ENCODE measurements at places on chromosomes 1 and 21.

- no peak for DNase-seq
Measured at GRCh38 chr1:236172041-236172579, 29.8 kb downstream of the GPR137B start.

- no peak for DNase-seq
Measured at GRCh38 chr21:25555492-25555891, 51.8 kb downstream of the MRPL39 start.

- no peak for DNase-seq
Measured at GRCh38 chr1:10686404-10687040, 109.9 kb downstream of the CASZ1 start.

GRCh38 chr21:39562791-39563770 is 49.7 kb upstream of the B3GALT5 start:
- no peak for DNase-seq

DNA sequence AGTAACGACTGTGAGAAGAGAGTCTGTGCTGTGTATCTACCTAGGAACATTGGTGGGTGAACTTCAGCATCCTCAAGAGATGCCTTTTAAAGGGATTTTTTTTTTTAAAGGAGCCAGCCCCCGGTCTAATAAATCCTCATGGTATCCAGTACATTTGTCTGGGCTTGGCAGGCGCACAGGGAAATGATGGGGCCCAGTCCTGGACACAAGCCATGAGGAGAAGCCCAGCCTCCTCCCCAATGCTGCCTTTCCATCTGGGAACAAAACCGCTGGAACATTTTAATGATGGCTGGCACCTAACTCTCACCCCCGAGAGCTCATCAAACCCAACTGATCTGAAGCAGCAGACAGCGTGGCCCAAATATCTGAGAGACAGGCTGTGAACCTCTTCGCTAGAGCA is 64.2 kb downstream of the ACOT7 start:
- no peak for DNase-seq

DNA sequence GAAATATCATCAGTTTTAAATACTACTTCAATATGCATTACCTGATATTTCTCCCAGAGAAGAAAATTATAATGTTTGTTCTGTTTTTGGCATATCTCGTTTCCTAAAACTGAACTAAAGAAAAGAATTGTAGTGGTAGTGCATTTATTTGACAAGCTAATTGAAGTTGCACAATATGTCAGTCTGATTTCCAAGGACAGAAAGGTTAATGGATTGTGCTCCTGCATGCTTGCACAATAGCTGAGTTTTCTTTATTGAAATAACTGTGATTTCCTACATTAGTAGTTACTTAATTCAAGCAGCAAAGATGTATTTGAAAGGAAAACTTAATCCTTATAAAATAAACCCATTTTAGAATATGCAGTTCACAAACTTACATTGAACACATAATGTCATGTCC is 2047.7 kb downstream of the NCAM2 start:
- DNase-seq: no peak

GRCh38 chr1:170711682-170712081 is 47.8 kb downstream of the PRRX1 start:
- DNase-seq: no peak

GRCh38 chr1:40593449-40594186 is 62.2 kb downstream of the ZNF684 start:
- DNase-seq: no peak

- no peak for DNase-seq
Measured at GRCh38 chr1:1434824-1435105, 725 bp upstream of the VWA1 start.

- no peak for DNase-seq
Measured at GRCh38 chr1:155681776-155682175, 6.8 kb downstream of the YY1AP1 start.

- DNase-seq: no peak
Measured at GRCh38 chr1:226195144-226195543, 8.6 kb upstream of the ACBD3 start.

DNA sequence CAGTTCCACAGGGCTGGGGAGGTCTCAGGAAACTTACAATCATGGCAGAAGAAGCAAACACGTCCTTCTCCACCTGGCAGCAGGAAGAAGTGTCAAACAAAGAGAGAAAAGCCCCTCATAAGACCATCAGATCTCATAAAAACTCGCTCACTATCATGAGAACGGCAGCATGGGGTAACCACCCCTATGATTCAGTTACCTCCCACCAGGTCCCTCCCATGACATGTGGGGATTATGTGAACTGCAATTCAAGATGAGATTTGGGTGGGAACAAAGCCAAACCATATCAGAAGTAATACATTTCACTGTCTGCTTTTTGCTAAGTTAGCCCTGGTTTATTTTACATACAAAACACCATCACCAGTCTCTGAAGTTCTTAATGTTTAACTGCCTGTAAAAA is 68.5 kb downstream of the RBM11 start:
- DNase-seq: no peak

DNA sequence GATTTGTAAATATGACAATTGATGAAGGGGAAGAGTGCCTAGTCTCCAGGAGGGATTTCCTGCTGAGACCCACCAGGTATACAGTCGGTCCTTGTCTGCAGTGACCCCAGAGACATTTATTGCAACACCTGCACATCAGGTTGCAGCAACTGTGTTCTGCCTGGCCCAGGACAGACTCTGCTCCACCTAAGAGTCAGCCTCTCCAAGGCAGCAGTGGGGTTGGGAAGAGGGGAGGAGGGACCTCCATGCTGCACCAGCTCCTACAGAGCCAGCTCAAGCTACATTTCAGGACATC is 120.4 kb upstream of the IRF2BP2 start:
- DNase-seq: no peak

DNA sequence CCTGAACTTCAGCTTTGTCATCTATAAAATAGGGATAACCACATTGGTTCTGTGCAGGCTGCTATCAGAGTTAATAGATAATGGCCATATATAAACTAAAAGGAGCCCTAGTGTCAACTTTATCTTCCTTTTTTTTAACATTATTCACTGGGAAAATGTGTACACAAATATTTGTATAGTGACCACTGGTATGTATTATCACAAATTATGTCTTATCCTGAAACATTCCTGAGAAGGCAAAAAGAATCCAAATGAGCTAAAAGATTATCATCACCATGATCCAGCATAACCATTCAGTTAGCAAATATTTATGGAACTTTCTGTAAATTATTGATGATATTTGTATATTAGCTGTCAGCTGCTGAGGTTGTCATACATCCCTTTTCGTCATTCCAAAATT is 16.6 kb downstream of the ANGPTL3 start:
- no peak for DNase-seq

- DNase-seq: no peak
Measured at GRCh38 chr1:29760067-29760564, 523.8 kb downstream of the PTPRU start.

DNA sequence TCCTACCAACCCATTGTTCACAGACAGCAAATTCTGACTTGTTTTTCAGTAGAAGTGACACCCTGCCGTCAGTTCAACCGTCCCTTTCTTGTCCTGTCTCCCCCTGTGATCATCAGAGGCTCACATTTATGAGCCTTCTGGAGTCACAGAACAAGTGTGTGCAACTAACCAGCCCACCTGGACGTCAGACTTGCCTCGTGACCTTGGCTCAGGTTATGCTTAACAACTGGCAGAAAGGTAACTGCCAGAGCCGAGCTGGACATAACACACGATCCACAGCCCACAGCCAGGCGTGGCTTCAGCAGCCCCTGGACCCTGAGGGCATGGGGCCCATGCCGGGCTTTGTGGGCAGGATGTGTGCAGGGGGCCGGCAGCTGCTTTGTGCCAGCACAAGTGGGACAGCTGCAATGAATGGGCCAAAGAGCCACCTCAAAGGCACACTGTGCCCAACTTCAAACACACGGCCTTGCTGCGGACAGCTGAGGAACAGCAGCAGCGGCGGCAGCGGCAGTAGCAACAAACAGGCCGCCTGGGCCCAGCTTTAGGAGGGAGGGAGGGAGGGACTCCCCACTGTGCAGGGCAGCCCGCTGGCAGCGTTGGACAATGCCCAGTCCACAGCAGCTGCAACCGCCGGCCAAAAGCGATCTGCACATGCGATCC is 103.9 kb downstream of the ZBTB18 start:
- no peak for DNase-seq

DNA sequence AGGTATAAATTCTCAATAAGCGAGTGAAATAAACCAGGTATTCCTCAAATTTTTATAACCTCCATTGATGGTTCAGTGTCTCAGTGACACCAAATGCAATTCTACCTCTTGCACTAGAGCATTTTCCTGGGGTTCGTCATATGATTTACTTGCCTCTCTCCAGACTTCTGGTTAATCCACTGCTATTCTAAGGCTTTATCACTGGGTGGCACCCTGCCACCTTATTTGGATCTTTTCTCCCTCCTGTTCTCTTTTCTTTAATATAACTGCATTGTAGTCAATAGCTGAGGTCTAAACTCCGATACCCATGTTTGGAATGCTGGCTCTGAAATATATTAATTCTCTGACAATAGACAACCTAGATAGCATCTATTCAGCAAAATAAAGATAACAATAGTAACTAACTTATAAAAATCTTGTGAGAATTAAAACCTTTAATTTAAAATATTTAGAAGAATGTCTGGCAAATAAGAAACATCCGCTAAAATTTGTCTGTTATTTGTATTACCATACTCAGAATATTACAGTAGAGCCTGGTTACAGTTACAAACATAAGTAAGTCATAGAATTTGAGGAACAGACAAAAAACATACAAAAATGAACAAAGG is 436.4 kb downstream of the PLA2G4A start:
- DNase-seq: no peak

- no peak for DNase-seq
Measured at GRCh38 chr1:232390590-232390989, 239.3 kb downstream of the SIPA1L2 start.

- DNase-seq: no peak
Measured at GRCh38 chr21:38989379-38989744, 183.6 kb downstream of the ETS2 start.

GRCh38 chr1:179973198-179974110 is 18.8 kb downstream of the CEP350 start:
- DNase-seq: no peak

DNA sequence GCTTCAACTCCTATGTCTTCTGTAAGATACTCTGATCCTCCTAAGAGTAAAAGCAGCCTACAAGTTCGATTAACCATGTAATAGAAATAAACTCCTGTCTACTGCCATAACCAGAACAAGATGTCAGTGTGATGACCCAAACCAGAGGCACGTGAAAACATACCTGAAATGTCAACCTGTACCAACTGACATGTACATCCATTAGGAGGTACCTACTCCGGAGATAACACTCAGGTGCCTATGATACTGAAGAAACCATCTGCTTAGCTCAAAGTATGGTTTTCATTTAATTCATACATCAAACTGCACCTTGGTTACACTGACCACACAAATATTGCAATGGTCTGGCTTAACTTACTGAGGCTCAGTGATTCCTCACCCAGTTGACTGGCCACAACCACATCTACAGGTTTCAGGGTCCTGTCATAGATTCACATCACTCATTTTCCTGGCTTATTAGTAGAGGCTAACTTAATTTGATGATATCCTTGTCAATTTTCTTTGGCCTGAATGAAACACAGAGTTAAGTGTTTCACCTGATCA is 4.4 kb downstream of the ITPKB start:
- DNase-seq: no peak

DNA sequence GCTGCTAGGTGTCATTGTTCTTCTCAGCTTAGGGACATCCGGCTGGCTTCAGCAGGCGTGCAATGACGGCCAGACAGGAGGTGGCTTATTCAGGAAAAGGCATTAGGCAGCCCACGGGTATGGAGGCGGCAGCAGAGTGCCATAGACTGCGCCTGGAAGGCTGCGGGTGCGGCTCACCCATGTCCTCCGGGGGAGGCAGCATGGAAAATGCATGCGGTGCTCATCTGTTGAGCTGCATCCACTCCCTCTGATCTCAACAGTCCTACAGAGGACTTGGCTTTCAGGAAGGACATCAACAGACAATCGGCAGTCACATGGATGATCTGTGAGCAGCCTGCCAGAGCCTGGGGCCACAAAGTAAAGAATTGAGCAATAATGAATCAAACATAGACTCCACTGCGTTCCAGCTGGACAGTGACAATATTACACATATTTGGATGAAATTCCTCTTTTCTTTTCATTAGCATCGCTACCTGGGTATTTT is 42.9 kb downstream of the UMODL1 start:
- no peak for DNase-seq

DNA sequence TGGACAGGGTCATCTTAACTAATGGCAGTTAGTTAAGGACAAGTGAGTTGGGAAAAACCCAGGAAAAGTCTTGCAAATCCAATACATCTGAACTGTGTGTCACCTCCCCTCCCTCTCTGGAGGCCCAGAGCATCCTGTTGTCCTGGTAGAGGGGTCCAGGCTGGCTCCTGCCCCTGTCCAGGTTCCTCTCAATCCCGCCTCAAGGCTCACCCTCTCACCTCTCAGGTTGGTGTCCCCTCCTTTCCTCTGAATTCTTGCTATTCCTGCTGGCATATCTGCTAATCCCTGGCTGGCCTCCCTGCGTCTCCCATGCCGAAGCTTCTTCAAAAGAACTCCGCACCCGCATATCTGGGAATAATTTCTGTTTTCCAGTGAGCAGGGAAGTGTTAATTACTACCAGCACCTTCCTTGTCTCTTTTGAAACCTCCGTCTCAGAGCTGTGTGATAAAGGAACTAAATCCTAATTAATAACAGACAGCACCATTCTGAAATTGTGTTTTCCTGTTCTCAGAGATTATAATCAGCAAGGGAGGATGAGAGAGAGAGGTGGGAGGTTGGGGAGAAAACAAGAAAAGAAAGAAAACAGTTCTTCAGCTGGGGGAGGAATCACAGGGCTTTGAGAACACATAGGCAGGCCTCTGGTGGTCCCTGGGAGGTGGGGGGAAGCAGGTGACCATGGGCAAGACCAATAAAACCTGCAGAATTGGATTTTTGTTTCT is 568.0 kb downstream of the PTPRU start:
- no peak for DNase-seq

- no peak for DNase-seq
Measured at GRCh38 chr1:19564366-19564765, 79.0 kb upstream of the CAPZB start.

- peak; percentile 72 for DNase-seq
Measured at GRCh38 chr1:198935306-198935921, 296.6 kb downstream of the PTPRC start.

GRCh38 chr1:31101147-31101502 is 35.6 kb upstream of the PUM1 start:
- DNase-seq: no peak

- no peak for DNase-seq
Measured at GRCh38 chr1:88985692-88986091, 6.7 kb downstream of the KYAT3 start.

All from ascending aorta (tissue), 2 donors.